KG1 (cell line): ENCODE measurements at places on chromosomes 16 and 17.

- no peak for DNase-seq
Observed at GRCh38 chr17:76586741-76587487, 1.3 kb upstream of the ST6GALNAC2 start.

GRCh38 chr16:85084841-85085510, 27.3 kb downstream of the CIBAR2 start:
- DNase-seq, result no peak

DNA sequence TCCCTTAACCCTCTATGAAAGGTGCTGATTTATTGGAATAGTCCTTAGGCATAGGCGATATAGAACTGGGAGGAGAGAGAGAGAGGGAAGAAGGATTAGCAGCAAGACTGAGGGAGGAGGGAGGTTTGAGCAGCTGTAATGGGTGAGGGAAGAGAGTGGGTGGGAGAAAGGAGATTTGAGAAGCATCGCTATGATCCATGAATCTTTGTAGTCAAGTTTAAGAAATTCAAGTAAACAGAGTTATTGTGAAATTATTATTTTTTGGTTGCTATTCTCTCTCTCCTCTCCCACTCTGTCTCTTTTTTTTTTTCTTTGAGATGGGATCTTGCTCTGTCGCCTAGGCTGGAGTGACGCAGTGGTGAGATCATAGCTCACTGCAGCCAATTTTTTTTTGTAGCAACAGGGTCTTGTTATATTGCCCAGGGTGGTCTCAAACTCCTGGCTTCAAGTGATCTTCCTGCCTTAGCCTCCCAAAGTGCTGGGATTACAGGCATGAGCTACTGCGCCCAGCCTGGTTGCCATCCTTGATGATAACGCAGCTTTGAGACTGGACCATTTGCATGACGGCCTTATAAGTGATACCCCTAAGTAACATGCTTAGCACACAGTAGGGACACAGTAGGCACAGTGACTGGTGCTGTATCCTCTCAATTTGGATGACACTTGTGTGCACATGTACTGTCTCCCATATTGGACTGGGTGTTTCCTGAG, 21.0 kb upstream of the TNS4 start:
- DNase-seq, result no peak

DNA sequence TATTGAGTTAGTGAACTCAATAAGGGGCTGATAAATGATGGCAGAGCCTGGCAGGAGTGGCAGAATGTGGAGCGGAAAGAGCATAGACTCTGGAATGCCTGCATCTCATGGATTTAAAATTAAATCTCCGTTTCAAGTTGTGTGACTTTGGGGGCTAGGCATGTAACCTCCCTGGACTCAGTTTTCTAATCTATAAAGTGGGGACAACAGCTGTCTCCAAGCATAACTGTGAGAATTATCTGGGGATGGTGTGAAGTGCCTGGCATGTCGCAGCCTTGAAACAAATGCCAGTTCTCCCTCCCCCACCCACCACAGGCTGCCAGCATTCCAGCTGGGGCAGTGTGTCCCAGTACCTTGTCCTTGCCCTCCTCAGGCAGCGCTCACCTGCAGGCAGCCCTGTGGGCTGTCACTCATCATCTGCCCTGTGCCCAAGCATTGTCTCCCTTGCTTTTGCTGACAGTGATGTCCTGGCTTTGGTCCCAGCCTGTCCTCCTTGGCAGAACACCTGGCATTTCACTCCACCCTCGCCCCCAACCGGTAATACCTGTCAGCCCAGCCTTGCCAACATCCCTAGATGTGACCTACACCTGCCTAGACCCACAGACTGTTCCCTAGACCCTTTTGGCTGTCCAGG, 129.6 kb downstream of the MRM1 start:
- no peak for DNase-seq

- no peak for DNase-seq
Observed at GRCh38 chr17:57735230-57735629, 9.9 kb downstream of the CCDC182 start.

GRCh38 chr17:75783803-75784472, 668 bp upstream of the UNK start:
- DNase-seq, result no peak

DNA sequence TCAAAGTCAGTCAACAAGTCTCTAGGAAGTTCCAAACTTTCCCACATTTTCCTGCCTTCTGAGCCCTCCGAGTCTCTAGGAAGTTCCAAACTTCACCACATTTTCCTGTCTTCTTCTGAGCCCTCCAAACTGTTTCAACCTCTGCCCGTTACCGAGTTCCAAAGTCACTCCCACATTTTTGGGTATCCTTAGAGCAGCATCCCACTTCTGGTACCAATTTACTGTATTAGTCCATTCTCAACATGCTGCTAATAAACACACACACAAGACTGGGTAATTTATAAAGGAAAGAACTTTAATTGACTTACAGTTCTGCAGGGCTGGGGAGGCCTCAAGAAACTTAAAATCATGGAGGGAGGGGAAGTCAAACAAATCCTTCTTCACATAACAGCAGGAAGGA, 169.0 kb upstream of the HS3ST3A1 start:
- no peak for DNase-seq

DNA sequence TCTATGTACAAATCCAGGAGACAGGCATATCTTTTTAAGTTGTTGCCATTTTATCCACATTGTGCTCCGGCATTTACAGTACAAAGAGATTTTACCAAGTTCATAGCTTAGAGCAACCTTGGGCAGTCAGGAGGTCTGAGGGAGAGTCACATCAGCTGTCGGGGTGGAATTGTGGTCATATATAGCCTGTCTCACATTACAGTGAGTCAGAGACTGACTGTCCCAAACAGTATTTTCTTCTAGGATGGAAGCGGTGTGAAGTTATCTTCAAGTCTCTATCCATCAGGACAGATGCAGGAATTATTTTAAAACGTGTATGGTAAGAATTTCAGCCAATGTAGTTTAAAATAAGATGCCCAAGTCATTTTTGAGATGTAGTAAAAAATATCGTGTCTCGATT, 53.0 kb downstream of the GPRC5B start:
- no peak for DNase-seq

DNA sequence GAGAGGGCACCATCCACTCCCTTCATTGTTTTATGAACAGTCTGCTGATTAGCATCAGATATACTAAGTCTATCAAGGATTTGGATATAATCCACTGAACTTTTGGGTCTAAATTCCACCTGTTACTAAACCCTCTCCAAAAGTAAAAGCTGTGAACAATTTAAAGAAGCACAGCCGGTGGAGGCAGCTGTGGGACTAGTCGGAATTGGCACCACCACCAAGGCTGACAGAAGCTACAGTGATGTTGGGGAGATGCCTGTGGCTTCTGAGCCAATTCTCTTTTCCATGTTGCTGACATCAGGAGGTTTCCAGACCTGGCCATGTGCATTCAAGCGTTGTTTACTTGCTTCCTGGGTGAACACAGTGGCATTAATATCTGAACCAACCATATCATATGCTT, 679.0 kb upstream of the CA10 start:
- DNase-seq, result no peak

DNA sequence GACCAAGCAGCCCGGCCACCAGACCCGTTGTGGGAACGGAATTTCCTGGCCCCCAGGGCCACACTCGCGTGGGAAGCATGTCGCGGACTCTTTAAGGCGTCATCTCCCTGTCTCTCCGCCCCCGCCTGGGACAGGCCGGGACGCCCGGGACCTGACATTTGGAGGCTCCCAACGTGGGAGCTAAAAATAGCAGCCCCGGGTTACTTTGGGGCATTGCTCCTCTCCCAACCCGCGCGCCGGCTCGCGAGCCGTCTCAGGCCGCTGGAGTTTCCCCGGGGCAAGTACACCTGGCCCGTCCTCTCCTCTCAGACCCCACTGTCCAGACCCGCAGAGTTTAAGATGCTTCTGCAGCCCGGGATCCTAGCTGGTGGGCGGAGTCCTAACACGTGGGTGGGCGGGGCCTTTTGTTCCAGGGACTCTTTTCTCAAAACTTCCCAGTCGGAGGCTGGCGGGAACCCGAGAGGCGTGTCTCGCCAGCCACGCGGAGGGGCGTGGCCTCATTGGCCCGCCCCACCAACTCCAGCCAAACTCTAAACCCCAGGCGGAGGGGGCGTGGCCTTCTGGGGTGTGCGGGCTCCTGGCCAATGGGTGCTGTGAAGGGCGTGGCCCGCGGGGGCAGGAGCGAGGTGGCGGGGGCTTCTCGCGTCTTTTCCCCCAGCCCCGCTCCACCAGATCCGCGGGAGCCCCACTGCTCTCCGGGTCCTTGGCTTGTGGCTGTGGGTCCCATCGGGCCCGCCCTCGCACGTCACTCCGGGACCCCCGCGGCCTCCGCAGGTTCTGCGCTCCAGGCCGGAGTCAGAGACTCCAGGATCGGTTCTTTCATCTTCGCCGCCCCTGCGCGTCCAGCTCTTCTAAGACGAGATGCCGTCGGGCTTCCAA, at the start of gene SLC2A4:
Gene SLC2A4, plus strand, starts transcription at position 645 of the 879 bp plus-strand sequence. Its CDS starts 217 bp downstream, at position 862.
- peak; percentile 35 for DNase-seq

GRCh38 chr17:8320990-8321389, 10.9 kb downstream of the ARHGEF15 start:
- no peak for DNase-seq

DNA sequence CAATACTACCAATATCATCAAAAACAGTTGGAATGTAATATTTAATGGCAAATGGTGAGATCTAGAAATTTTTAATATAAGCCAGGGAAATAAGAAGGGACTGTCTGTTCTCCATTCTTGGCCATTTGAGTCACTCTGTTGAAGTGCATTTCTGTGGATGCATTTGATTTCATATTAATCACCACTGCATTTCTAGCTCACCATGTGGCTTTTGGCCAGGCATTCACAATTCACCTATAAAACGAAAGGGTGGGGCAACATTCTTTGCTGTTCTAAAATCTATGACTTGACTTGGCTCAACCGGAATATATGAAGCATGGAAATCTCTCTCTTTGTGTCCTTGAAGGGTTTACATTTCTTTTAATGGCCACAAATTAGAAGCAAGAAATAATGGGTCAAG, 483.0 kb downstream of the SLC39A11 start:
- no peak for DNase-seq

DNA sequence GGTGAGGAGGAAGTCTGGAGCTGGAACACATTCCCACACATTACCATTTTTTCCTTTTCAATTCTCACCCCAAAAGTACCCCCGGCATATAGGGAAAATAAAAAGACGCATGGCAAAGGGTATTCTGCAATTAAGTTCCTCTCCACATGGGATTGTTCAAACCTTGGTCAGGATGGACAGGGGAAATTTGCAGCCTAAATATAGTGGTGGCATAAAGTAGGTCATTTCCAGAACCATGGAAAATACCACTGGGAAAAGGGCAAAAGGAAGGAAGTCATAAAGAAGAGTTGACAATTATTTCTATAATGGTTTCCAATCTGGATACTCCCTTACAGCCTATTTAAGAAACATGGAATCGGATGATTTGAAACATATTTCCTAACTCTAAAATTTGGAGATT, 135.8 kb downstream of the STX8 start:
- no peak for DNase-seq

DNA sequence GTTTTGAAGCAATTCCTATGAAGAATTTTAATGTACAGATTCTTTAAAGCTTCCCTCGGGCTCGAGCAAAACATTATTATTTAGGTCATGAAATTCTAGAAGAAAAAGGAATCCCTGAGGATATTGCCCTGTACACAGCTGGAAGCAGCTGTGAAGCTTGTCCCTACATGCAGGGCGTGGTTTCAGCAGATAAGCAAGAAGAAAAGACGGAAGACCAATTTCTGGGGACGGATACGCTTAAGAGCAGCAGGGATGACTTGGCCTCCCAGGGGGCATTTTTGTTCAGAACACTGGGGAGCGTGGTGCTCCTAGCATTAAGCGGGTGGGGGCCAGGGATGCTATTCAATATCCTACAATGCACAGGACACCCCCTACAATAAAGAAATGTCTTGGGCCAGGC, 34.3 kb downstream of the LITAF start:
- DNase-seq, result no peak

DNA sequence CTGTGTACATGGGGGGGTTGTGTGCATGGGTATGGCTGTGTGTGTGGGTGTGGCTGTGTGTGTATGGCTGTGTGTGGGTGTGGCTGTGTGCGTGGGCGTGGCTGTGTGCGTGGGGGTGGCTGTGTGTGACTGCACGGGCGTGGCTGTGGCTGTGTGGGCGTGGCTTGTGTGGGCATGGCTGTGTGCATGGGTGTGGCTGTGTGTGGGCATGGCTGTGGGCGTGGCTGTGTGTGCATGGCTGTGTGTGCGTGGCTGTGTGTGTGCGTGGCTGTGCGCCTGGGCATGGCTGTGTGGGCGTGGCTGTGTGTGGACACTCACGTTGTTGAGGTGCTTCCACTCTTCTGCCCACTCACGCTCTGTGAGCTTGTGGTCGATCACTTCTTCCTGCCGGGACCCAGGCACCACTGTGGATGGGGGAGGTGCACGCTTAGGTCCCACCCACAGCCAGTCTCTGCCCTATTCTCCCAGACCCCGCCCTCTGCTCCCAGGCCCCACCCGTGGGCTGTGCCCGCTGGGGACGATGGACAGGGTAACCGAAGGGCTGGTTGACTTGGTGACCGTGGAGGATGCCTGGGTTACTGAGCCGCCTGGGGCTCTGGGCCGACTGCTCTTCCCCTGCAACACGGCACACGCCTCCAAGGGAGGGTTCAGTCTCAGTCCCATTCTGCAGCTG, 16.0 kb upstream of the PABPN1L start:
- no peak for DNase-seq

- DNase-seq, result no peak
Observed at GRCh38 chr17:43871946-43872690, 25.1 kb downstream of the CD300LG start.

DNA sequence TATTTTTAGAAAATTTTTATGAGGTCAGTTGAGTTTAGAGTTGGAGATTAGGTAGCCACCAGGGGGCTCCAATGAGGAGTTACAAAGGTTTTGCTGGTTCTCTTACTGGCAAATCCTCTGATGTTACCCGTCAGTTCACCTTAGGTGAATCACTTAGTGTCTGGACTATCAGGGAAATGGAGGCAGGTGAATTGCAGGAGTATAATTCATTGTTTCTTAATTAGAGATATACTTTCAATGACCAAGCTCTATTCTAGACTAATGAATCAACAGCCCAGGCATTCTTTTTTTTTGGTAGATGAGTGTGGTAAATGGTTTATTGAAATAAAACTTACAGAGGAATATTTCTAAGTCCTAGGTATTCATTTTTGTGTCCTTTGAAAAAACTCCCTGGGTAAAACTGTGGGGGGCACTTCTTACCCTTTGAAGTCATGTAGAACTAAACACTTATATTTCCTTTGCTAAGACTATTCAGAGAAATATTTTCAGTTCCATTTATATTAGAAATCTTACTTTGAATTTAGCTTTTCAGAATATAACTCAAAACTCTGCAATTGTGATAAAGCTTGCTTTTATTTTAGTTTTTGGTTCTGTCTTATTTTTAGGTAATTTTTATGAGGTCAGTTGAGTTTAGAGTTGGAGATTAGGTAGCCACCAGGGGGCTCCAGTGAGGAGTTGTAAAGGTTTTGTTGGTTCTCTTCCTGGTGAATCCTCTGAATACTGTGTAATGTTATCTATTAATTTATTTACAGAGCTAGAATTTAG, 17.7 kb downstream of the PSMD11 start:
- DNase-seq, result peak; percentile 55
